ENCODE measurements at places on chromosomes 16 and 17.

DNA sequence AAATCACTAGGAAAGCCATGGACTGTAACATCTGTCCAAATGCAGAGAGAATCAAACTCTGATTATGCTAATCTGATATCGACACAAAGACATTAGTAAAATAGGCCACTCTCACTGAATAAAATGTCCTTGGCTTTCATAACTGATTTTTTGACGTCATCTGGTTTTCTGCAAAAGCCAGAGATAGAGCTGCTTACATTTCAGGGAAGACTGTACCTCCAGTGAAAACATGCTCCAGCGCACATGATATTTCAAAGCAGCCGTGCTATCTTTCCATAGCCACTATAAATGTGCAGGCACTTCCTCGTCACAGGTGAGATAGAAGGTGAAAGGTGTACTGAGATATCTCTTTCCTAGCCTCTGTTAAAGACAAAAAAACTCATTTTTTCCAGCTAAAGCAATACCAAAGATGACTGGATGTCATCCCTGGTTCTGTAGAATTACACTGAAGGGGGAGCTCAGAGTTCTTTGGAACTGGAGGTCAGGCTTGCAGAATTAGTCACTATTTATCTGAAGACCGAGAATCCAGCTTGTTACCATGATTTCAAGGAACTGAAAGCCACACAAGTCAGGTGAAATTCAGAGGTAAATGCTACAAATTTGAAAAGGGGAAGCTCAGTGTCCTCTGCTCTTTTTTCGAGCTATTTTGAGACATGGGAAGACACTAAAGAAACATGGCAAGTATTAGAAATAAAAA is 249.5 kb downstream of the CA10 start:
- DNase-seq, result no peak

GRCh38 chr17:72095316-72095715 is 25.5 kb upstream of the SOX9 start:
- no peak for DNase-seq

DNA sequence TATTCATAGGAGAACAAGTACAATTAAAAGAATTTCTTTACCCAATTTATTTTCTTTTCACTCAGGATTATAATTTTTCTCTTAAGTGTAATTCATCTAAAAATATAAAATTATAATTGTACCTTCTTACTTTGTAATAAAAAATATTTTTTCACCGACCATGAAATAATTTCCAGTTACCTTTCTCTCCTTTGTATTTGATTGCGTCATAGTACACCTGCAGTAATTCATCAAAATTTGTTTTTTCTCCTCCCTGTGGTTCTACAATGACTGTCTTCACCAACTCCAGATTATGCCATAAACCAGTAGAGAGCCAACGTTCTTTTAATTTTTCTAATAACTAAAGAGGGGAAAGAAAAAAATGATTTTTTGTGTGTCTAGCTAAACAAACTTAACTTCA is 119.1 kb downstream of the BRIP1 start:
- no peak for DNase-seq

DNA sequence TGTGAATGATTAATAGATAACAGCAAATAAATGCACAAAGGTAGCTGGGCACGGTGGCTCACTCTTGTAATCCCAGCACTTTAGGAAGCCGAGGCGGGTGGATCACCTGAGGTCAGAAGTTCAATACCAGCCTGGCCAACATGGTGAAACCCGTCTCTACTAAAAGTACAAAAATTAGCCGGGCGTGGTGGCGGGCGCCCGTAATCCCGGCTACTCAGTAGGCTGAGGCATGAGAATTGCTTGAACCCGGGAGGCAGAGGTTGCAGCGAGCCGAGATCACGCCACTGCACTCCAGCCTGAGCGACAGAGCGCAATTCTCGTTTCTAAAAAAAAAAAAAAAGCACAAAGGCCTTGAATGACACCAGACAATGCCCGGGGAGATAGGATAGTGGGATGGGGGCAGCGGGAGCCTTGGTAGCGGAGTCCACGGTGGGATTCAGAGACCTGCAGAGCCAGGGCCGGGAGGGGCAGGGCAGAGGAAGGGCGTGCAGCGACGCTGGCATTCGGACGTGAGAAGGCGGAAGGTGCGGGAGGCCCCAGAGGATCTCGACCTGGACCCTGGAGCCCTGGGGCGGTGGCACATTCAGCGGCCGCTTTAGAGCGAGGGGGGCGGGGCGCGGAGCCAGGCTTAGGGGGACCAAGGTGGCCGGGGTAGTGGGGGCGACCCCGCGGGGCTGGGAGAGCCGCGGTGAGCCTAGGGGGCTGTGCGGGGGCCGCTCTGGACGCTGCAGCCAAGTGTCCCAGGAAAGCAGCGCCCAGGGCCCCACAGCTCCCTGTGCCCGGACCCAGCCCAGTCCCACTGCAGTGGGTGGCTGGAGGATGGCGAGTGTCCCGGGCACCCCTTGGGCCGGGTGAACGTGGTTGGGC is 999 bp upstream of the FLYWCH2 start:
- peak; percentile 28 for DNase-seq

- DNase-seq, result no peak
Measured at GRCh38 chr17:45111850-45112249, 20.5 kb downstream of the PLCD3 start.

GRCh38 chr16:56789360-56789759 is 59.4 kb downstream of the NUP93 start:
- DNase-seq, result peak; percentile 56

DNA sequence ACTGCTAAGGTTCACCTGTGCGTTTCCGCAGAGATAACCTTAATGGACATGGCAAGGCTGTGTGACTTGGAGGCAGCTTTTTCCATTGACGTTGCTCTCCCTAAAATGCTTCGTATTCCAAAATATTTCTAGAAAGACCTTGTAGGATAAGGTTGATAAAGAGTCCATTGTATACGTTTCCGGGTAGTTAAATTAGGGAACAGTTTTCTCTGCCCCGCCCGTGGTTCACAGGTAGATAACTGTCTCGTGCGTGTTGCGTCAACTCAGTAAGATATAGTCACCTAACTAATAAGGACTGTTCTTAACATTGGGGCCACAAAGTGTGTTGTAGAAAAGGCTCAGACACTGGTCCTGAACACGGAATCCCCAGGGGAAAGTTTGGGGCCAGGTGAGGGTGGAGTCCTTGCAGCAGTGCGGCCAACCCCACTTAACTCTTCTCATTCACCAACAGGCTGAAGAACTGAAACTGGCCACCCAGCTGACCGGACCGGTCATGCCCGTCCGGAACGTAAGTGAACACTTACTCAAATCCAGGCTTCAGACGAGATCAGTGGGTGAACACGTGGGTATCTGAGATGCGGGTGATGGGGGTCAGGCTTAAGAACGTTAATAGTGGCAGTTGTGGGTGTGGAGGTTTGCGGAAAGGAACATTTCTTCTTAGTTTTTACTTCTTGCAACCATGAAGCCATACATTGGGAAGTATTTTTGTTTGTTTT is 1.6 kb downstream of the RPL13 start:
- peak; percentile 40 for DNase-seq

- DNase-seq, result no peak
Measured at GRCh38 chr16:14545346-14545884, 84.6 kb downstream of the PARN start.

DNA sequence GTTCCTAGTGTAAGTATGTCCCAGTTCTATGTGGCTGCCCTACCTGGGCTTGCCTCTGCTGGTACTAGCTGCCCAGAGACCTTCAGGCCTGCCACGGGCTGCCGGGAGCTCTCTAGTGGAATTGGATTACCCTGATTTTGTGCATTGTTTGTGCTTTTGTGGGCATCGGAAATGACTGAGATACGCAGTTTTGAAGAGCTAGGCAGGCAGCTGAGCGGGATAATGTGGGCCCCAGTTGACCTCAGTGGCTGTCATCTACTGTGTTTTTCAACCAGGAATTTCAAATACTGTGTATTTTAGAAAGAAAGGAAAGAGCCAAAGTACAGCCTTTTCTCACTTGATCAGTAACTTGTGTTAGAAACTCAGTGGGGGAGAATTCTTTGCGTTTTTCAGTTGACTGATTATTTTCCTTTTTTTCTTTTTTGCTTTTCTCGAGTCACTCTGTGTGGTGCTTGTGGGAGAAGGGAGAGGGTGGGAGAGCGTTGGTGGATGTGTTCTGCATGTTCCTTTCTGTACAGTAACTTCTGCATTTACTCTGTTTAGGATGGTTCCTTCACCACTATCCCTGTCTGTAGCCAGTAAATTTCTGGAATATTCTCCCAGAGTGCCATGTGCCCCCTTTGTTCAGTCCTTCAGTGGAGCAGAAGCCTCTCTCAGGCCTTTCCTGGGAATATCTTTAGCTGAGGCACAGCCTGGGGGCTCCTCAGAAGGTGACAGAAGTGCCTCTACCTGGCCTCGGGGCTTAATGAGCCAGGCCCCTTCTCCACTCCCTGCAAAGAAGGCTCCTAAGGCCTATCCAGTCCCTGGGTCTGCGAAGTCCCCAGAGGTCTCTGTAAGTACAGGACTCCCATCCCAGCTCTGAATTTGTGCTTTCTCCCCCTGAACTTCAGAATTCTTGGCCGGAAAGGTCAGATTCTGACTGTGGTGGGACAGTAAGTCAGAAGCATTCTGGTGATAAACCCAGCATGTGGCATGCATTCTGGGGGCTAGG is 15.0 kb upstream of the SLC12A3 start:
- no peak for DNase-seq

GRCh38 chr16:21626659-21627277 is 25.6 kb downstream of the IGSF6 start:
- peak; percentile 67 for DNase-seq

DNA sequence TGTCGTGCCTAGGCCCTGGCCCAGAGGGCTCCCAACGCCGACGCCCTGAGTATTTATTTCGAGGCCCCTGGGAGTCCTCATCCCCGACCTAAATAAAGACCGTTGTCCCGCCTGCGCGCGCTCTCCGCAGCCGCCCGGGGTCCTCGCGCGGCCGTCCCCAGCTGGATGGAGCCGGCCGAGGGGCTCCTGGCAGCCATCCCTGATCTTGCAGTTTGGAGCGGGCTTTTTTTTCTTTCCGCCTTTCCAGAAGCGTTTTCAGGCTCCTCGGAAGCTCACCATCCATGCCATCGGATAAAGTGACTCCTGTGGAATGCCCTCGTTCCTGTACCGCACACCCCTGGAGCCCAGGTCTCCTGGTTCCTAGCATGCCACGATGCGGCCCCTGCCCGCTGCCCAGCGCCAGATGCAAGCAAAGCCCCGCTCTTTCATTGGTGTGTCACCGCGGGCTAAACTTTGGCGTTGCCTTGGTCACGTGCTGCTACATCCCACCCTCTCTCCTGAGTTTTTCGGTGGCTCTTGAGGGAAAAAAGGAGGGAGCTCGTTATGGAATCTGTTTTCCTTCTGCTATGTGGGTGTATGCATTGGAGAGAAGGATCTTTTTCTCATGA is 716 bp downstream of the TMEM94 start:
- DNase-seq, result peak; percentile 52

DNA sequence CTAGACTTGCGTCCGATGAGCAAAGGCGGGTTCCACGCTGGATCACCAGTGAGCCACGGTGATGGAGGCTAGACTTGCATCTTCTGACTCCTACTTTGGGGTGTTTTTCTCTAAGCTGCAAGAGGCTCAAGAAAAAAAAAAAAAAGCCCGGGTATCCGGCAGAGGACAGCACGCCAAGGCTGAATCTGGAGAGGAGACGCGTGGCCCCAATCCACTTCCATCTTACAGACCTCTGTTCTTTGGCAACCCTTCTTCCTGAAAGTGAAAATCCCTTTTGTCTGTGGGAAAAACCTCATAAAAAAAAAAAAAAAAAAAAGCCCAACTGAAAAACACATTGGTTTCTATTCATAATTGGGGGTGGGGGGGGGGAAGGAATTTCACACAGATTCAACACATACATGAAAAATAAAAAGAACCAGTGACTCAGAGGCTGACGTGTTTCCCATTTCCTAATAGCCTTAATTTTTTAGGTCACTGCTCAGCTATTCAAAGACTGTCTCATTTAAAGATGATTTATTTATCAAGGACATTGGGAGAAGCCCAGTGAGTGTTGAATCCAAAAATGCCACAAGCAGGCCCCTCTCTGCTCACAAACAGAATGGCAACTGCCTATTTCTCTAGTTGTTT is 258.3 kb downstream of the FOXL1 start:
- DNase-seq, result peak; percentile 51

DNA sequence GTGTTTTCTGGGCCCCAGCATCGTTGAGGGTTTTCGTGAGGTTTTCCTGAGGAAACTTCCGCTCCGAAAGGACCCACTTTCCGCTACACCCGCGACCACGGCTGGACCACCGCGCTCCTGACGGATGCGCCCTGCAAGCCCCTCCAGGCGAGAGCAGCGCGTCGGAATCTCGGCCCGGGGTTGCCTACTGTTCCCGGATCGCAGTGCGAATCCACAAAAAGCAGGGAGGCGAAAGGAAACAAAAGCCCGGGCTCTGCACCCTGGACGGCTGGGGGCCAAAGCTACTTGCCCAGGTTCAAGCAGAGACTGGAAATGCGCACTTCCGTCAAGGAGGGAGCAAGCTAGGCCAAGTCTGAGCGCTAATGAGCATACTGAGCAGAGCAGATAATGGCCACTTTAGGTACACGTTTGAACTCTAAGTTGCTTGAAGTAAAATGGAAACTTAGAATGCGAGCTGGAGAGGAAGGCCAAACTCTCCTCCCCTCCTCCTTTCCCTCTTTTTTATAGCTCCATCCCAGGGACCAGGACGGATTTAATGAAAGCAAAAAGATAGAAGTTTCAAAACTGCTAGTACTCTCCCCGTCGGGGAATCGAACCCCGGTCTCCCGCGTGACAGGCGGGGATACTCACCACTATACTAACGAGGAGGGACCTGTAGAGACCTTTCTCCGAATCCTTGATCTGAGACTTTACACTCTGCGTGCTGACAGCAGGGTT is 11.4 kb upstream of the AURKB start:
- peak; percentile 87 for DNase-seq

Data from PC-3 (cell line).